ENCODE measurements at places on chromosomes 6 and 20.
A peak's percentile ranks its signal among the peaks of the same experiment; 100 is the strongest.

DNA sequence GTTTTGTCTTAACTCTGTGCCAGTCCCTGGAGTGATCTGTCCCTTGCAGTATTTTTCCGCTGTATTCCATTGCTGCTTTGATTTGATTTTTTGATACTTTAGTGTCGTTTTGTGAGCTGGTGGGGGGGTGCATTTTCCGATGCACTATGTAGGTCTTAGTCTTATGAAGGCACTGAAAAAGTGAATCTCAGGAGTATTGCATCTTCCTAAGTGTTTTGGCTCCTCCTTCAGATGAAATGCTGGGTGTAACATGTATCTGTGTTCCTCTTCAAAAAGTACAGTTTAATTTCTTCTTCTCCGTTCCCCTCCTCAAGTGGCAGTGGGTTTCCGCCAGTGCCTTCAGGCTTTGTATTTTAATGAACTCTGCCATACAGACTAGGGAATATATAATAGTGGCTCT lies 580.7 kb upstream of the GJE1 start:
- DNase-seq, result no peak

DNA sequence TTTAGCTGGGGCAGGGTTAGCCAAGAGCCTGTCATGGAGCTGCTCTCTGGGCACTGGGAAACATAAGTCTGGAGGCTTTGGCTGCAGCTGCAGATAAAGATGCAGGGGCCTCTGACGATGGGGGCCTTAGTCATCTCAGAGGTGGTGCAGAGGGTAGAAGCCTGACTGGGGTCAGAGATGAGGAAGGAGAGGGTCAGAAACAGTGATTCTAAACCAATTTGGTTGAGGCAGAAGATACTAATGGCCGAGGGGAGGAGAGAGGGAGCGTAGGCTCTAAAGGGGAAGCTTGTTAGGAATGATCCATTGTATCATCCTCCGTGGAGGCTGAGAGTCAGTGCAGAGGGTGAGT lies 33.8 kb downstream of the PLEKHG1 start:
- DNase-seq, result no peak

GRCh38 chr20:50146732-50147662 lies 6.5 kb downstream of the PEDS1 start:
- DNase-seq, result peak; percentile 48

DNA sequence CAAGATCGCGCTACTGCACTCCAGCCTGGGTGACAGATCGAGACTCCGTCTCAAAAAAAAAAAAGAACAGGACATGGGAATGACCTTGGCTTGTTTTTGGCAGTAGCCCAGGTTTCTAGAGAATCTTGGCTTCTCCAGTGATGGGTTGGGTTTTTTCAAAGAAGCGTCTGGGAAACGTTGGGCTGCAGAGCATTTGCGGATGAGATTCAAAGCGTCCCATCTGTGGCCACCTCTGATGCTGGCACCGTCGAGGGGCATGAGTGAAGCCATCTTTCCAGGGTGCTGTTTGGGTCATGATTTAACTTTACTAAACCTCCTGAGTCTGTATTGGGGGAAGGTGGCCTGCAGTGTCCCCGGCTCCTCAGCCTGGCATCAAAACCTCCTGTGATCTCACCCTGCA lies 43.2 kb upstream of the SRF start:
- no peak for DNase-seq

- DNase-seq, result no peak
Observed at GRCh38 chr6:166940643-166941068, 15.7 kb downstream of the RNASET2 start.

Measured in stimulated activated CD8-positive, alpha-beta memory T cell treated with anti-CD3 and anti-CD28 coated beads, Interleukin-4, amount 100 ng/mL, for 1 hour (primary cell).